Chondrocyte (in vitro differentiated cells): ENCODE measurements at places on chromosomes 4 and X. TPM values are rescaled to one million over a fixed set of nuclear protein-coding genes. Genes with fewer than 3 reads are reported as not detected.

GRCh38 chr4:141352331-141352730 is 131.6 kb downstream of the ZNF330 start:
- no peak for DNase-seq

DNA sequence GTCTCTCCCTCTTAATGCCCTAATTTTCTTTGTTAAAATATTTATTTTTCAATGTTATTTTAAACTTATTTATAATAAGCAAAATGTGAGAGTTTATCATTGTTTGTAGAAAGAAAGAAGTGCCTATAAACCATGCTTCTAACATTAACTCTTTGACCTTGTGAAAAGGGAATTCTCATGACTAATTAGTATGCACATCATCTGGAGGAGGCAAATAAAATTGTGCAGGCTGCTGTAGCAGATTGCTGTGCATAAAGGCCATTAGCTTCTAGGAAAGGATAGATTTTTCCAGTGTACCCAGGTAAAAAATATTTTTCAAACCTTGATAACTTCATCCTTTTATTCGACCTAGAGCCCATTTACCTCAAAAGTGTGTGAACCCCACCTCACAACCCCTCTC is 84.6 kb upstream of the GUCY1A1 start:
- no peak for DNase-seq

DNA sequence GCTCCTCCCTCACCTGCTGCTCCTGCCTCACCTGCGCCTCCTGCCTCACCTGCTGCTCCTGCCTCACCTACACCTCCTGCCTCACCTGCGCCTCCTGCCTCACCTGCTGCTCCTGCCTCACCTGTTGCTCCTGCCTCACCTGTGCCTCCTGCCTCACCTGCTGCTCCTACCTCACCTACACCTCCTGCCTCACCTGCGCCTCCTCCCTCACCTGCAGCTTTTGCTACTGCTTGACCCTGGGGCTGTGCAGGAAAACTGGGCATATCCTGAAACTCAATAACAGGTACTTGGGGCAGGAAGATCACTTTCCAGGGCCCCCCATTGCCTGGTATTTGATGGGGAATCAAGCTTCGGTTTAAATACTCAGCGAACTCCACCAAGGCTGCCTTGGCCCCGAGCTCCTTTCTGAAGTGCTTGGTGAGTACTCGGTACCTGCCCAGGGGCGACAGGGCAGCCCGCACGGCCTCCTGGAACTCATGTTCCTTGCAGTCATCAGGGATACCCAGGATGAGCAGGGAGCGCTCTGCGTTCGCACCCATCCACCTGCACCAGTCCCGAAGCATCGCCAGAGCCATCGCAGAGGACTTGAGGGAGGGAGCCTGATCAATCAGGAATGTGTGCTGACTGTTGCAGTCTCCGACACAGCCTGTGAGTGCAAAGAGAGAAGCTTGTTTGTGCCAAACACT is 2.7 kb downstream of the PNMA6E start:
- DNase-seq, result peak; percentile 72

GRCh38 chr4:112521123-112522023 is 5.4 kb upstream of the NEUROG2 start:
- DNase-seq, result no peak

DNA sequence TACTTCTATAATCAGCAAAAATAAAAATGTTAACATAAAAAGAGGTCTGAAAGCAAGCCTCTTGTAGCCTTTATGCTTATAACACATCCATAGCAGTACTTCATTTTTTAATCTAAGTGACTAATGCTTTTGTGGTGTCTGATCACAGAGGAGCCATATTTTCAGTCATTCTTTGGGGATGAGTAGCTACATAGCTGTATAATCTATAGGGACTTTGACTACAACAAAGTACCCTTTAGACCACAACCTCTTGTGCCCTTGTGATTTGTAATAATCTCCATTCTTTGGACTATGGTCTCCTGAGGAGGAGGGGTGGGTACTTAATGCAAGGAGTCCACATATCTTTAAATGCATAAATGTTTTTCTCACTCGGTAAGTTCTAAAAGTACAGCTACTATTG is 9.6 kb downstream of the DRP2 start:
- DNase-seq, result no peak

GRCh38 chr4:170386971-170387370 is 297.2 kb upstream of the AADAT start:
- no peak for DNase-seq

GRCh38 chrX:139680356-139680755 is 27.6 kb downstream of the MCF2 start:
- DNase-seq, result no peak

DNA sequence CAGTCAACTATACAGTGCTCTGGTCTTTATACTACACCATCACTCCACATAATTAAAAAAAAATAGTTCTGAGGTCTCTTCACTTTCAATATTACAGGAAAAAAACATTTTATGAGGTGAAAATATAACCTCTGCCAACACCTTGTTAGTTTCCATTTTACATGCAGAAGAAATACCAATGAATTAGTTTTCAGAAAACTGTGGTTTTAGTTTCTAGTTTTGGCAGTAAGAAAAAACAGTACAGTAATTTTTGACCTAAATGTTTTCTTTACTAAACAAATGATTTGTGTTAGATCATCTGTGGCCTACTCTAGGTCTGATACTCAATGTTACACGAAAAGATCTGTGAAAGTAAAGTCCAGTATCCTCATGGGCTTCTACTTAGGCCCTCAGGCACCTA is 10.0 kb downstream of the SULT1E1 start:
- no peak for DNase-seq

DNA sequence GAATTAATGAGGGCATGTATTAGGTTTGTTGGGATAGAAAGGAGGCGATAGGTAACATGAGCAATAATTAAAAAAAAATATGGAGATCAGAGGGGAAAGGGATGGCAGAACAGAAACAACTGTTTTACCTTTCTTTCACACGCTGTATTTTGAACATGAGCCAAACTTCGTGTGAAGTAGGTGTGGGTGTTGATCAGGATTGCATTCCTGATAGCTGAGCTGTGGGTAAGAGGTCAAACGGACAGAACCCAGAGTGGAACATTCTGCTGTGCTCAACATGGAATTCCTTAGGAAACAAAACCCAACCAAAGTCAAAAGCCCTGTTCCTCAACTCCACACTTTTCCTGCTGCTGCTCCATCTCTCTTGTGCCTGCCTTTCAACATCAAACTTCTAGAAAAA is 162.5 kb upstream of the CASK start:
- DNase-seq, result no peak

DNA sequence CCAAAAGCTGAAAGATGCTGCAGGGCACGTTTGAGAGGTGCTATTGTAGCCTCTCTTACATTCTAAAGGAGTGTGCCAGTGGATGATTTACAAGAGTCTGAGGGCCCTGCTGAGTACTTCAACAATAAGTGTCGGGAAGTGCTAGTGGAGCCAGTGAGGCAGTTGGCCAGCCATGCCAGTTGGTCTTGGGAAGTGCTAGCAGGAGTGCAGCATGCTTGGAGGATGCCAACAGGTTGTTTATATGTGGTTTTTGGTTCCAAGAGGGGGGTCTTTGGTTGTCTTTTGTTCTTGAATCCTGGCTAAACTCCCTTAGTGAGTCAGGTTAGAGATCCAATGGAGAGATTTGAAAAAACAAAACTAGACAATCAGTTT is 335.3 kb downstream of the PABPC4L start:
- no peak for DNase-seq

DNA sequence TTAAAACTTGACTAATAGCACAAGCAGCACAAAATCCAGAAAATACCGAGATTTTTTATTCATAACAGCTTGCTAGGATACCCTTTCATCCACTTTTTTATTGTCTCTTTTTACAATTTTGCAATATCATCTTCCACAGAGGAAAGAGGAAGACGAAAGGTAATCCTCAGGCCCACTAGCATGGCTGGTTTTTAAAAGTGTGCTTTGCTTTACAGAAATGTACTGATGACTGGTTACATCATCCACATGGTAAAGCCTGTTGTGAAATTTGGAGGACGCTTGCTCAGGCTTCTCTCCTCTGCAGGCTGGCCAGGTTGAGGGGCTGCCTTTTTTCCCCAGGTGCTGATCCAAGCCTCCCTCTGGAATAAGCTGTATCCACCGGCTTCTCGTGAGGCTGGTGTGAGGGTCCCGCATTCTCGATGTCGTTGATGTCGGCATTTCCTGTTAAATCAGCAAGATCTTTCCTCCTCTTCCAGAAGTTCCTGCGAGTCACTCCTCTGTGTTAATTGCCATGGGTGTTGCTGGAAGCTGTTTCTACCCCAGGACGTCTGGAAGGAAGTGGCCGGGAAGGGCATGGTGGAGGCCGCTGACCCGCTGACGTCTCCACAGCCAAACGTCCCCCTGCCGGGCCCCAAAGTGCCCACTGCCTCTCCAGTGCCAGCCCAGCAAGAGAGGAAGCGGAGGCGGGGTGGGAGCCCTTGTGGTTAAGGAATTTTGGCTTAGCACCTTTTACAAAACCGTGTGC is 5.8 kb upstream of the DGKQ start:
- no peak for DNase-seq

DNA sequence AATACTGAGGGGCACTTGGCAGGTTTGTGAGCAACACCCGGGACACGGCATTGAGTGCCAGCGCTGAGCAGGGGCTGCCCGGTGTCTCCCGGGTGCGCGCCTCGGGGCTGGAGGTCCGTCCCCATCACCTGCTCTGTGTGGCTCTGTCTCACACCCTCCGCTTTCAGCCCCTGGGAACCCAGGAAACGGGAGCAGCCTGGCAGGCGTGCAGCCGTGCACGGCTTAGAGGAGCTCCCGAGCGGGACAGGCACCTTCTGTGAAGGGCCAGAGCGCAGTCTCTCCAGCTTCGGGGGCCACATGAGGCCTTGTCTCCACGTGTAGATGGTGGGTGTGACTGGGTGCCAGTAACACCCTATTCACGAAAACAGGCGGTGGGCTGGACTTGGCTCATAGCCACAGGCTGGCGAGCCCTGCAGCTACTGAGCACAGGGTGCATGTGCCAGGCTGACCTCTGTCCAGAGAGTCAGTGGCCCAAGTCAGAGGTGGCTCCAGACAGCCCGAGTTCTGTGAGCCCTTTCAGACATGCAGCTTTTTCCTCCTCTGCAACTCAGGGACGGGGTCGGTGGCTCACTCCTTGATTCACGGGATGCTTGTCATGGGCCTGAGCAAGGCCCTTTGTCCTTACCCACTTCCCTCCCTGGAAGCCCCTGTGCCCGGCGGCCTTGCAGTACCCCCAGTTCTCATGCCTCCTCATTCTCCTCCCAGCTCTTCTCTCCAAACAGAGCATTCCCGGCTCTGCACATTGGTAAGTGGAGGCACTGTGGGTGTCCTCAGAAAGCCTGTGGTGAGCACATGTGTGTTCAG is 23.5 kb downstream of the UVSSA start:
- peak; percentile 70 for DNase-seq

DNA sequence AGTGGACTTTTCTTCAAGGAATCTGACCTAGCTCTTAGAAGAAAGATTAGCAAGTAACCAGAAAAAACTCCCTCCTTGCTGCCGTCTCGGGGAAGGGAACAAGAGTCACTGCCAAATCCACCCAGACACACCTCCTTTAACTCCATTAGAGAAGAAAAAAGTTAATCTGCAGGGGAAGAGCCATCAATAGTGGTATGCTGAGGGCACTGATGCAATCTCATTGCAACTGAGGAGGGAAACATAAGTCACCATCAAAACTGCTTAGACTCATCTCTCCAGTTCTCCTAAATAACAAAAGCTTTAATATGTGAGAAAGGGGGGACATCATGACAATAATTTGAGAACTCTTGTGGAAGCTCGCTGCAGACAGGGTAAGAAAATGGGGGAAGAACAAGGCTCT is 49.3 kb upstream of the MAGED4B start:
- no peak for DNase-seq

DNA sequence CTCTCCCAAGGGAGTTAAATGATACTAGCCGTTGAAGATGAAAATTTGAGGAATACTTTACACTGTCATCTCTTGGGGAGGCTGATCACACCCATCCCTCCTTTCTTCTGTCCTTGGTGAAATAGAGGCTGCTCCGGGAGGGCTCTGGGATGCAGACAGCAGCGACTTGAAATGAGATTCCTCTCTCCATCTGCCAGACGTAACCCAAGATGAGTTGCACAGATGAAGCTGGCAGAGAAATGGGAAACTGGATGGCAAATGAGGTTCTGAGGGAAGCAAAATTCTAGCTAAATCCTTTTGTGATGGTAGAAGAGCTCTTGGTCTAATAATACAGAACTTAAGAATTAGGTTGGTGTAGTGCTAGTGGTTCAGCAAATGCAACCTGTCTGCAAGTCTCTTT is 201.4 kb downstream of the AASDH start:
- no peak for DNase-seq

GRCh38 chr4:6885953-6886557 is 23.6 kb upstream of the TBC1D14 start:
- peak; percentile 47 for DNase-seq

DNA sequence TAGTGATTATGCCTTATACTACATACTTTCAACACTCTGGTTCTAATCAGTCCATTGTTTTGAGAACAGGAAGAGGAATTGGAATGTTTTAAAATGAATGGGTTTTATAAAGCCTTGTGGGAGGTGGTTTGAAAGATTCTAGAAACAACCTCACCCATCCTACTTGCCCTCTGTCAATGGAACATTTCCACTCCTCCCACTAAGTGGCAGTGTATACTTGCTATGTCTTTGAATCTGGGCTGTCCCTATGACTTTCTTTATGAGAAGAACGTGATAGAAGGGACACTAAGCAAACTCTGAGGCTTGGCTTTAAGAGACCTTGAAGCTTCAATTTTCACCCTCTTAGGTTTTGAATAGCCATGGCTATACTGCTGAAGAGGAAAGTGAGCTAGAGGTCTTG is 611.2 kb downstream of the PPP4R3C start:
- DNase-seq, result no peak

The RASL11B gene
- 6.5 to 30.5 TPM (median 8.1 TPM) in 3 replicates for total RNA-seq

The SCLT1 gene
- 11.1 to 23.8 TPM (median 12.3 TPM) in 3 replicates for total RNA-seq

The GABRG1 gene
- total RNA-seq, result not detected in 3 replicates
